ENCODE measurements at places on chromosomes 12 and 14.

GRCh38 chr12:76158518-76159321, 74.2 kb upstream of the NAP1L1 start:
- peak; percentile 49 for DNase-seq

DNA sequence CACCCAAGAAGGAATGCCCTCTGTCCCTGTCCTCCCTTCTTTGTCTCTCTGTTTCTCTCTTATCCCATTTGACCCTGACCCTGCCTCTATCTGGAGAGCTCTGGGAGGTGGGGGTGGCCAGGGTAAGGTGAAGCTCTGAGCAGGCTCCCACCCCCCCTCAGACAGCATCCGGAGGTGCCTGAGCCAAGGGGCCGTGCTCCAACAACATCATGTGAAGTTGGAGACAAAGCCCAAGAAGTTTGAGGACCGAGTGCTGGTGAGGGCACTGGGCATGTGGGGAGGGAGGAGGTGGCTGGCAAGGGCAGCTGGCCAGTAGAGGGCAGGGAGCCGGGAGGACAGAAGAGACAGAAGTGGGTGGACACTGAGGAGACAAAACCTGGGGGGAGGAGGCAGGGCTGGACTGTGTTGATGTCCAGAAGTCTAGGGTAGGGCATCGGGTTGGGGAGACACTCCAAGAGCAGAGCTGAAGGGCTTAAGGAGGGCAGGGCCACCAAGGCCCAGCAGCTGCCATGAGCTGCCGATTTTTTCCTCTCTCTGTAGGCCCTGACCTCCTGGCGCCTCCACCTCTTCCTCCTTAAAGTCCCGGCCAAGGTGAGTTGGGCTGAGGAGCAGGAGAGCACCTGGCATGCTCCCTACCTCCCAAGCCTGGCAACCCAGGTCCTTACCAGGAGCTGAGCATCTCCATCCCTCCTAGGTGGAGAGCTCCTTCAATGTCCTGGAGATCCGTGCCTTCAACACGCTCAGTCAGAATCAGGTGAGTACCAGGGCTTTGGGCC, 1.9 kb downstream of the CARMIL3 start:
- no peak for DNase-seq

GRCh38 chr12:79294590-79294989, 396.2 kb downstream of the PAWR start:
- no peak for DNase-seq

DNA sequence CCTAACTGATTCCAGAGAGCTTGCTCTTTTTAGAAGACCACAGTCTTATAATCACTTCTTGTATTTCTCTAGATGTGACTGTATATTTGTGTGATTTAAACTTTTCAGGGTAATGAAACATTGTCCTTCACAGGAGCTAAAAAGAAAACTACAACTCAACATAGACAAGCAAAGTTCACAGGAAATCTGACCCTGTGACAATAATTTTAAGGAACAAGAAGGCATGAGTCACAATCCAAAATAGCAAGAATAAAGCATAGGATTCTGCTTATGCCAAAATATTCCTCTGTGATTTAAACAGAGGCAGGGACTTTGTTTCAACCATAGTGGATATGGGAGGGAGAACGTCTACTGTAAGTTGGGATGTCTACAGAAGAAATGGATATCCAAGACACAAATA, 44.3 kb downstream of the GPR65 start:
- no peak for DNase-seq

DNA sequence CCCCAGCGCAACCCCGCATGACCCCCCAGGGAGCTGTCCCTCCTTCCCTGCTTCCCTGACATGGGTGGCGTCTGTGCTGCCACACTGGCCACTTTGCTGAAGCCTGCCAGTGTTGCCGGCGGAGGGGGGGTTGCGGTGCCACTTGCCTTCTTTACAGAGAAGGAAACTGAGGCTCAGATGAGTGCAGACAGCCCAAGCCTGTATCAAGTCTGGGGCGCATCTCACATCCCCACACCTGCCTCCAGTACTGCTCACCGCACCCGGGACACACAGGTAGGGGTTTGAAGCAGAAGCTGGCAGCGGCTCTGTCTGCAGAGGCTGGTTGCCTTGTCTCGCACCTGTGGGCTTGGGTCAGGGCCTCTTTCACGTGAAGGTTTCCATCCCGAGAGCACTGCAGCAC, 104.7 kb upstream of the RTL1 start:
- DNase-seq = no peak

GRCh38 chr12:124754949-124755800, 108.5 kb downstream of the SCARB1 start:
- no peak for DNase-seq

DNA sequence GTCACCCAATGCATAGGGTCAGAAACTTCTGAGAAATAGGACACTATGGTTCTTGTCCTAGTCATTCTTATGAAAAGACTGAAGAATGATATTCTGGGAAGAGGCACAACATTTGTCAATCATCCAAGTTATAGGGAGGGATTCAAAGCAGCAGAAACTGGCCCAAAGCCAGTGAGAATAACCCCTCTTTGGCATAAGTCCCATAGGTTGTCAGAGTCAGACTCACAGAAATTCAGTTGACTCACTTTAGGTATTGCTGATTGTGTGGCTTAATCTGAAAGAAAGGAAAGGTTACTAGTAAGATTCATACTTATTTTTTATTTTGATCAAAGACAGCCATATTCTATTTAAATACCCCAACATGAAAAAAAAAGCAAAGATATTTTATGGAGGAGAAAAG, 151.0 kb downstream of the SRGAP1 start:
- DNase-seq = no peak

GRCh38 chr12:100445081-100445481, 28.6 kb upstream of the NR1H4 start:
- DNase-seq = no peak

GRCh38 chr14:22794551-22794951, 20.7 kb downstream of the SLC7A7 start:
- DNase-seq = no peak

- no peak for DNase-seq
Observed at GRCh38 chr12:7289743-7290142, 14.1 kb upstream of the ACSM4 start.

DNA sequence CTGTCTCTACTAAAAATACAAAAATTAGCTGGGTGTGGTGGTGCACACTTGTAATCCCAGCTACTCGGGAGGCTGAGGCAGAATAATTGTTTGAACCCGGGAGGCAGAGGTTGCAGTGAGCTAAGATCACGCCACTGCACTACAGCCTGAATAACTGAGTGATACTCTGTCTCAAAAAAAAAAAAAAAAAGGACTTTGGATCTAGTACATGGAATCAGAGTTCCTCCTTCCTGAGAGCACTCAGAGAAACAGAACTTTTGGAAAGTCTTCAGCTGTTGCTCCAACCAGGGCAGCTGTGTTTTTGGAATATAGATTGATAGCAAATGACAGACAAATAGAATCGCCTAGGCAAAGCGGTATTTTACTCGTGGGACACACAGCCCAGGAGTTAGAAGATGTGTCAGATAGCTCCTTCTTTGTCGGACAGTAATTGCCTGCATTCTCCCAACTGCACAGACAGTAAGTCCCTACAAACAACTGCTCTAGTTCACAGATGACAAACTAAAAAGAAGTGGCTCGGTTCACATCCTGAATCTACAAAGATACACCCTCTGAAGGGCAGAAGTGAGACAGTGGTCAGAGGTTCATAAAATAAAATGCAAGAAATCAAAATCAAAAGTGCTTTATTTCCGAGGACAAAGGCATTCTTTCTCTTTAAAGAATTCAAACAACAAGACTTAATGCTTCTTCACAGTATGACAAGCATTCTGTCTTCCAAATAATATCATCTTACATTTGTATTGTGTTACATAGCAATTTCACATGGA, 17.1 kb upstream of the NEK9 start:
- DNase-seq = no peak

DNA sequence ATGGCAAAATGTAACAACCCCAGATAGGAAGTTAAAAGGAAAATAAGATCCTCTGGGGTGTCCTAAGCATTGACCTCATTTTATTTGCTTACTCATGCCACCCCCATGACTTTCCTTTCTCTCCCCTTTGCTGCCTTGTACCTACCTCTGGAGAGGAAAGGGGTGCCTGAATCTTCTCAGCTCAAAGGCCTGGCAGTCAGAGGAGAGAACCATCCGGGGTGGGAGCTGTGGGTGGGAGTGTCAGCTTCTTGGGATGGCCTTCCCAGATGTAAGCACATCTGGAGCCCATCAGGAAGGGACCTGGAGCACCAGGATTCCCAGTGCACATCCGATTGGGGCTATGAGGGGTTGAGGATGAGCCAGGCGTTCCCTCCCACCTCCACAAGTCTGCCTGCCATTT, 5.2 kb upstream of the ITGA5 start:
- DNase-seq = no peak

DNA sequence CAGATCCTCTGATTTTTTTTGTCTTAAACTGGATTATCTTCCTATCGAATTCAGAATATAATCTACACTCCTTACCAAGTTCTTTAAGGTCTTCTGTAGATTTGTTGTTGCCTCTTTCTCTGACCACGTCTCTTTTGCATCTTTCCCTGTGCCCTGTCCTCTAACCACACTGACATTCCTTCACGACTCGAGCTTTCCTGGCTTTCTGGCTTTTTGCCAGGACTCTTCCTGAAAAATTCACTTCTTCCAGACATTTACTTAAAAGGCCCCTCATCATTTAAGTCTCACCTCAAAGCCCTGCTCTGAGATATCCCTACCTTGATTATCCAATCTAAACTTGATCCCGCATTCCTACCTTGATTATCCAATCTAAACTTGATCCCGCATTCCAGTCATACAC, 422.3 kb upstream of the DCN start:
- no peak for DNase-seq

GRCh38 chr14:66315548-66315947, 170.6 kb upstream of the CCDC196 start:
- DNase-seq = no peak

GRCh38 chr14:100436745-100437406, 113.7 kb downstream of the SLC25A47 start:
- no peak for DNase-seq

DNA sequence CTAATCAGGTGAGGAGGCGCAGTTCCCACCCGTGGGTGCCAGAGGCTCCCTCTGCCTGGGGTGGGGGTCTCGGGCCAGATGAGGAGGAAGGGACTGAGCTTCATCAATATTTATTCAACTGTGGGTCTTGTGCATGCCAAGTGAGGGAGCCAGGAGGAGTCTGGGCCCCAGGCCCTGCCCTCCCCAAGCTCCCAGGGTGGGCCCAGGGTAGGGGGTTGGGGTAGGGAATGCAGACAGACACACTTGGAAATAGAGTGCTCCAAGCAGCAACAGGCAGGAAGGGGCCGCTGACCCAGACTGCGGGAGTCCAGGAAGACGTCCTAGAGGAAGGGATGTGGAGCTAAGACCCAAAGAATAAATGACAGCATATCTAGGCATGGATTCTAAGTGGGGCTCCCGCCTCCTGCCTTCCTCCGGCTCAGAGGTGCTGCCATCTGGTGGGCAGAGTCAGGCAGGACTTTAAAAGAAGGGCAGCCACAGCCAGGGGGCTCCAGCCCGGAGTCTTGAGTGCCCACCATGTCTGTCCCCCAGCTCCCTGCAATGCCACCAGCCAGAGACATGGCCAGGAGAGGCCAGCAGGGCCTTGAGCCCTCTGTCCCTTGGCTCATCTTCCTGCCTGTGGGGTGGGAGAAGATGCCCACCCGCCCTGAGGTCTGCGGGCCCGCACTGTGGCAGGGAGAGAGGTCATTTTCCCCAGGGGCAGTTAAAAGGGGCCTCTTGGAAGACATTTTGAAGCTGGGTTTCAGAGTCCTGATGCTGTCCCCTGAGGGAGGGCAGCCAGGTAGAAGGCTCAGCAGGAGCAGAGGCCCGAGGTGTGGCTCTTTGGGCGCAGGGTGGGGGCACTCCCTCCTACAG, 70.1 kb downstream of the PHETA1 start:
- peak; percentile 31 for DNase-seq

- no peak for DNase-seq
Observed at GRCh38 chr12:30969606-30970395, 43.3 kb downstream of the TSPAN11 start.

DNA sequence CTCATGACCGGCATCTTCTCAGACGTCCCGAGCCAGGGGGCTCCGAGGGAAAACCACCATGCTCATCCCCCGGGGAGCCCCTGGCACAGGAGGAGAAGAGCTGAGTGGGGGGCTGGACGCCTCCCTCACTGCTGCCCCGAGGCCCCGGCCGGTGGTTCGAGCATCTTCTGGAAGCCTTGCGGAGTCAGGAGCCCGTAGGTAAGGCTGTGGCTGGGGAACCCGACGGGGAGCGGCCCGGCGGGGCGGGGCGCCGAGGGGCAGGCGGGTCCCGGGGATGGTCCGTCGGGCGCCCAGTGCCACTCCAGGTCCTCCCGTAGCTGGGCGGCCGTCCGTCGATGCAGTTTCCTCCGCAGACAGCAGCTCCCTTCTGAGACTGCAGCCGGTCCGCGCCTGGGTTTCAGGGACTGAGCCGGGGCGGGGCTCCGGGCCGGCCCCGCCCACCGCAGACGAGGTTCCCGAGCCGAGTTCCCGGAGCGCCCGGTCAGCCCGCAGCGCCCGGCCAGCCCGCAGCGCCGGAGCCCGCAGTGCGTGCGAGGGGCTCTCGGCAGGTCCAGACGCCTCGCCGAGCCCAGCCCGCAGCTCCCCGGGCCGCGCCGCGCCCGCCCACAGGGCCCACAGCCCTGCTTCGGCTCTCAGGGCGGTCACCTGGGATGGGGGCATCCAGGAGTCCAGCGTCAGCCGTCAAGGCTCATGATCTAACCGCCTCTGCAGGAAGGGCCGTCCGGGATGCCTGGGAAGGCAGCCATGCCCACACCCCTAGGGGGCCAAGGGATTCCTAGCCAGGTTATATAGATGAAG, at the start of gene PGF:
Gene PGF (minus strand): TSS at position 369 of the 798 bp plus-strand sequence. CDS start 355 bp downstream, at position 14.
- DNase-seq = peak; percentile 25

- DNase-seq = no peak
Observed at GRCh38 chr12:41073633-41074472, 114.3 kb upstream of the PDZRN4 start.

DNA sequence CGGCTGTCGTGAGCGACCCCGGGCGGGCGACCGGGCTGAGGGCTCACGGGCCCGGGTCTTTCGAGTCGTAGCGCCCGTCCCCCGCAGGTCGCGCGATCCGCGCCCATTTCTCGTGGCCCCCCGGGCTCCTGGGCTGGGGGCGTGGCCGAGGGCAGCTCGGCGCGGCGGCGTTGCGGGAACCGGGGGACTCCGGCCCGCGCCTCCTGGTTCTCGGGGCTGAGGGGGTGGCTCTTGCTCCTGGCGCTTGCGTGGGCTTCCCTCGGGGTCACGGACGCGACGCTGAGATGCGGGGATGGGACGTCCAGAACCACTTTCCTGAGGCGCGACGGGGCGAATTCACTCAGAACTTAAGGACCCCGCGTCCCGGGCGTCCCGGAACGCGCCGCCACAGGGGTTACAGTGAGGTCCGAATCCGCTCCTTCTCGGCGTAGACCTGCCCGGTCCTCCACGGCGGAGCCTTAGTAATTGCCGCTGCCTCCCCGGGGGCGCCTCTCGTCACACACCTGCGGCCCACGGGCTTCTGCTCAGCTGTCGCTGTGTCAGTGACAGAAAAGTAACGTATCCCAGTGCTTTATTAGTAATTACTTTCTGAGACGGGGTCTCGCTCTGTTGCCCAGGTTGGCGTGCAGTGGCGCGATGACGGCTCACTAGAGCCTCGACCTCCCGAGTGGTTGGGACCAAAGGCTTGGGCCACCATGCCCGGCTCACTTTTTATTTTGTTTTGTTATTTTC, 606 bp downstream of the EP400 start:
- peak; percentile 58 for DNase-seq

- no peak for DNase-seq
Observed at GRCh38 chr12:85920324-85920947, 46.3 kb downstream of the NTS start.

- no peak for DNase-seq
Observed at GRCh38 chr14:64221391-64222003, 72.7 kb downstream of the ESR2 start.

GRCh38 chr14:65813760-65814384, 401.3 kb downstream of the FUT8 start:
- DNase-seq = no peak

Data from activated CD4-positive, alpha-beta T cell treated with anti-CD3 and anti-CD28 coated beads for 4 hours (primary cell).